ENCODE measurements at places on chromosomes 1 and 21. TPM values are rescaled to one million over a fixed set of nuclear protein-coding genes. Genes with fewer than 3 reads are reported as not detected.

CFAP126 gene
- total RNA-seq = not detected

PLPP3 gene
- total RNA-seq = 58.2 TPM

CLCA1 gene
- not detected for total RNA-seq

KRTAP11-1 gene
- total RNA-seq = not detected

NEK2 gene
- total RNA-seq = 4.1 TPM

C1orf116 gene
- 0.21 TPM for total RNA-seq

- H3K27me3 ChIP-seq = no peaks in the 10 kb centered on the region
- peaks cover 5% of the 10 kb centered on the region for H3K4me1 ChIP-seq
- no peak overlapping the region for H3K4me3 ChIP-seq
- peak; percentile 21 for DNase-seq
Measured at GRCh38 chr21:32256873-32257620, 21.8 kb downstream of the MIS18A start.

GRCh38 chr1:152535774-152536173 is 21.5 kb downstream of the CRCT1 start:
- no peak overlapping the region for H3K27ac ChIP-seq
- DNase-seq = no peak
- no peak overlapping the region for H3K4me3 ChIP-seq
- no peaks in the 10 kb centered on the region for H3K27me3 ChIP-seq
- H3K4me1 ChIP-seq = no peaks in the 10 kb centered on the region
- no peaks in the 10 kb centered on the region for H3K36me3 ChIP-seq

GRCh38 chr1:226033582-226033981 is 28.9 kb upstream of the H3-3A start:
- H3K36me3 ChIP-seq = no peaks in the 10 kb centered on the region
- no peaks in the 10 kb centered on the region for H3K27me3 ChIP-seq
- H3K4me1 ChIP-seq = no peaks in the 10 kb centered on the region
- no peak for DNase-seq
- no peak overlapping the region for H3K27ac ChIP-seq

- no peak for DNase-seq
- H3K4me3 ChIP-seq = no peak overlapping the region
- peak overlapping the region; percentile 35 for H3K27ac ChIP-seq
- H3K27me3 ChIP-seq = no peaks in the 10 kb centered on the region
- H3K36me3 ChIP-seq = peaks cover 67% of the 10 kb centered on the region
- no peaks in the 10 kb centered on the region for H3K4me1 ChIP-seq
Measured at GRCh38 chr1:201850053-201850397, 21.1 kb downstream of the IPO9 start.

DNA sequence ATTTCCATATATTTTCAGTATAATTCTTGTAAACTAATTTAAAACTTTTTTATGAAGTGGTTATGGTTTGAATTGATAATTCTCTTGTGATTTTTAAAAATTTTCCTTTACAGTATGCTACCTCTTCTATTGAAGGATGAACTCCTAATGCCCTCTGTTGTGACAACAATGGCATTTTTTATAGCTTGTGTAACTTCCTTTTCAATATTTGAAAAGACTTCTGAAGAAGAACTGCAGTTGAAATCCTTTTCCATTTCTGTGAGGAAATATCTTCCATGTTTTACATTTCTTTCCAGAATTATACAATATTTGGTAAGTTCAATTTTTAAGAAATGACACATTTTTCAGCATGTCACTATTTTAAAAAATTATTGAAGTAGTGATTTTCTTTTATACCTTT is 61.4 kb downstream of the ALG6 start:
- H3K4me3 ChIP-seq = no peak overlapping the region
- no peaks in the 10 kb centered on the region for H3K4me1 ChIP-seq
- no peaks in the 10 kb centered on the region for H3K27me3 ChIP-seq
- H3K27ac ChIP-seq = no peak overlapping the region
- no peaks in the 10 kb centered on the region for H3K36me3 ChIP-seq
- DNase-seq = no peak

GRCh38 chr1:29636936-29637335 is 400.6 kb downstream of the PTPRU start:
- no peak for DNase-seq
- no peak overlapping the region for H3K27ac ChIP-seq
- no peaks in the 10 kb centered on the region for H3K36me3 ChIP-seq
- no peaks in the 10 kb centered on the region for H3K27me3 ChIP-seq
- H3K4me3 ChIP-seq = no peak overlapping the region

DNA sequence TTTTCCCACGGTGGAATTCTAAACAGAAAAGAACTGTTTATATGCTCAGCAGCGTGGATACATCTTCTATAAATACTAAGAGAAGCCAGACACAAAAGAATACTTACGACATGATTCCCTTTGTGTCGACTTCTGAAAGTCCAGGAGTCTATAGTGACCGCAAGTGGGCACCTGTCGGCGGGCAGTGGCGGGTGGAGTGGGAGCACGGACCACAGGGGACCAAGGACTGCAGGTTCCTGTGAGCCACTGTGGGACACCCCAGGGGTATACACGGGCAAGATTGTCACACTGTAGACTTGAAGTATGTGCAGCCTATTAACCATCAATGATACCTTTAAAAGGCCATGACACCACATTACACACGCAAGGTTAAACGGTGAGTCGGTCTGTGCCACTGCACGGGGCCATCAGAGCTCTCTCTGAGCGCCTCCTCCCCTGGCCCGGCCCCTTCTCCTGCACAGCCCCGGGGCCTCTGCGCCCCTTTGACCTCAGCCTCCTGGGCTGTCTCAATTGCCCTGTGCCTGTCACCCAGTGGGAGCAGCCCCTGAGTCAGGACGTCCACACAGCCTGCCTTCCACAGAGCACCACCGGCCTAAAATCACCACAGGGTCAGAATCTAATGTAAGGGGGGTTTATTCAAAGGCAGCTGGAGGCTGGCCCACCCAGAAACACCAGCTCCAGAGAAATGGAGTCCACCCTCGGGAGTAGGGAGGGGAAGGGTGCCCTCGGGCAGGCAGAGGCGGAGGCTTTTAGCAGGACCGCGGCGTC is 90.0 kb upstream of the COL6A1 start:
- H3K36me3 ChIP-seq = no peaks in the 10 kb centered on the region
- no peak overlapping the region for H3K27ac ChIP-seq
- H3K4me1 ChIP-seq = peaks cover 33% of the 10 kb centered on the region
- DNase-seq = no peak
- no peaks in the 10 kb centered on the region for H3K27me3 ChIP-seq

GRCh38 chr1:174990382-174990999 is 9.3 kb upstream of the CACYBP start:
- no peak overlapping the region for H3K4me3 ChIP-seq
- H3K27me3 ChIP-seq = no peaks in the 10 kb centered on the region
- no peak for DNase-seq
- no peak overlapping the region for H3K27ac ChIP-seq
- H3K36me3 ChIP-seq = no peaks in the 10 kb centered on the region

- H3K36me3 ChIP-seq = no peaks in the 10 kb centered on the region
- H3K4me3 ChIP-seq = peak within 1 kb of the TSS; percentile 63
Measured at GRCh38 chr1:241356519-241357365, at the start of gene RGS7. TSS of gene RGS7 (minus strand) at chr1:241357205.

- H3K27ac ChIP-seq = no peak overlapping the region
- H3K36me3 ChIP-seq = peaks cover 2% of the 10 kb centered on the region
- no peaks in the 10 kb centered on the region for H3K4me1 ChIP-seq
- H3K4me3 ChIP-seq = no peak overlapping the region
- no peak for DNase-seq
- no peaks in the 10 kb centered on the region for H3K27me3 ChIP-seq
Measured at GRCh38 chr21:43965911-43966585, 46.1 kb upstream of the TRAPPC10 start.

- peak overlapping the region; percentile 31 for H3K27ac ChIP-seq
- H3K27me3 ChIP-seq = no peaks in the 10 kb centered on the region
- no peak for DNase-seq
- H3K4me1 ChIP-seq = peaks cover 31% of the 10 kb centered on the region
Measured at GRCh38 chr1:204327359-204327758, 32.4 kb downstream of the PLEKHA6 start.
